ENCODE measurements at places on chromosomes 3 and 15.

DNA sequence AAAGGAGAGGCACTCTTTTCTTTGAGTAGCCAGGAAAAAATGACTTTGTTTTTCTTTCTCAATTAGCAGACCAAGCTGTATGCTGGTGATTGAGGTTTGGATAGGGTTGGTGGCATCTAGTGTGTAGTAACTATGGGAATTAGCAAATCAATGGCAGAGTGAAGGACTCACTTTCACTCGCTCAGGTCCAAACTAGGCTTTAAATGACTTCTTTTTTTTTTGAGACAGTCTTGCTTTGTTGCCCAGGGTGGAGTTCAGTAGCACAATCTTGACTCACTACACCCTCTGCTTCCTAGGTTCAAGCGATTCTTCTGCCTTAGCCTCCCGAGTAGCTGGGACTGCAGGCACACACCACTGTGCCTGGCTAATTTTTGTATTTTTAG lies 35.9 kb downstream of the PRKCI start:
- DNase-seq: no peak

DNA sequence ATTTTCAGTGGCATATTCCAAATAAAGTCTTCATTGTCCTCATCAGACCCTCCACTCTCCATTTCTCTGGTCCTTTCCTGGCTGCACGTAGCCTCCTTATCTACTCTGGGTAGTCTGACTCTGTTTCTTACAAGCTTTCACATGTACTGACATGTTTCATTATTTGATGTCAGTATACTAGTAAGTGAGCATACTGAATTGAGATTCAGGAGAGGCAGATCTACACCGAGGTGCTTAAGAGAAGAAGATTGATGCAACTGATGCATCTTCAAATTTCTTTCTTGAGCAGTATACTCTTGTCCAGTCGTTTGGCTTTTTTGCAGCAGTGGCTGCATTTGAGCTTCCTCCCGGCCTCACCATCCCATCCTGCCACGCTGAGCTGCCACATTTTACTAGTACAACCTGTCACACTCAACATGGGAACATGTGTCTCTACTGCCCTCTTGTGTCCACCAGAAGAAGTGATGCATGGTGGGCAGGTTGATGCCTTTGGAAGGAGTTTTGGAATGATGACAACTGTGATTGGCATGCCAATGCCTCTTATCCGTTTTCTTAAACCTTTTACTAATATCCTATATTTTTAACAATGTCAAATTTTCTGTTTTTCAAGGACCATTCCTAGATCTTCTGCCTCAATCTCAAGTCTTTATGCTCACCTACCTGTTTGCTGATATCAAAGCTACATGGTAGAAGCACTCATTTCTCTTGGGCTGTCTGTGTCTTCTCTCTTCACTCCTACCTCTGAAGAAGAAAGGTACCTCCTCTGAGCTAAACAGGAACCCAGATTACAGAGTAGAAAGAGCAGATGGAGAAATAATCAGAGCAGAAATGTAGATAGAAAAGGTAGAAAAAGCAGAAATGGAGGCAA lies 38.7 kb downstream of the GUCA1C start:
- peak; percentile 69 for DNase-seq

DNA sequence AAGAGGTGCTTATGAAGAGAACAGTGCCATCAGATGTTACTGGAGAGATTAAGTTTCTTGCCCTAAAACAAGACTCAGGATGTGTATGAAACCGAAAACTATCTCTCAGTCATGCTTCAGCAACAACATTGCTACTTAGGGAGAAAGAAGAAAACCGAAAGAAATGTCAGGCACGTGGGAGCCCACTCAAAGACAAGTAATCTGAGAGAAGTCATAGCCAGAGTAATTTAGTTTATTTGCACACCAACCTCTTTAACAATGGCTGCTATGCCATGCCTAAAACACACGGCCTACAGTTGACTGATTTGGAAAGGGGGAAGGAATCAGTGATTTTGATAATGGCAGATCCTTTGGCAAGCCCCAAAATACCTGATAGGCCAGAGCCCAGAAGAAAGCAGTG lies 162.9 kb downstream of the TIGIT start:
- DNase-seq: no peak

- no peak for DNase-seq
Measured at GRCh38 chr3:52872245-52872644, 25.1 kb downstream of the STIMATE start.

GRCh38 chr3:192260116-192261010 lies 467.0 kb downstream of the FGF12 start:
- DNase-seq: no peak

DNA sequence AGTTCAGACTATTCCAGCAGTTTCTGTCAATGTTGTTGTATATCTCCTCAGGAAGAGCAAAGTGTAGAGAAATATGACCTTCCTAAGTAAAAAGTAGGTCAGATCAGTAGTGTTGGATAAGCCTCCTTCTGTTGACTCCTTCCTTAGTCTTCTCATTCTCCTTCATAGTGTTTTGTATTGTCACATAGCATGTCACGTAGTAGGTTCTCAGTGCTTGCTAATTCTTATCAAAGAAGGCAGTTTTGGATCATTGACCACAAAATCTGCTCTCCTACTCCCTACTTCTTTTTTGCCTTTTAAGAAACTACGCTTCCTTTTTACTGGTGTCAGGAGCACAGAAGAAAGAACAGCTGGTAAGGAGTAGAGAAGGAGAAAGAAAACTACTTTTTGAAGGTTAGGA lies 1.0 kb upstream of the MGA start:
- DNase-seq: no peak

DNA sequence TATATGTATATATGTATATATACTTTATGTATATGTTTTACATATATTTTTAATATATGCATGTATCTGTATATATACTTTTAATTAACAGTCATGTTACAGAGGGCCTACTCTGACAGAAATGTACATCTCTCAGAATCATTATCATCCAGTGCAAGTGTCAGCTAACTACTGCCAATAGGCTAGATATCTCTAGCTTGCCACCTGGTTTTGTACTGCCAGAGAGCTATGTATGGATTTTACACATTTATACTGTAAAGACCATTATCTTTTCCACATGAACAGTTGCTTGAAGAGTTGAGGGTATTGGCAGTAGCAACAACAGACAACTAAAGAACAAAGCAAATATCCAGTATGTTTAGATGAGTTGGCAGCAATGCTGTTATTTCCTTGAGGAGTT lies 99.7 kb upstream of the VGLL3 start:
- DNase-seq: no peak

GRCh38 chr3:186212611-186213010 lies 103.7 kb upstream of the ETV5 start:
- no peak for DNase-seq

DNA sequence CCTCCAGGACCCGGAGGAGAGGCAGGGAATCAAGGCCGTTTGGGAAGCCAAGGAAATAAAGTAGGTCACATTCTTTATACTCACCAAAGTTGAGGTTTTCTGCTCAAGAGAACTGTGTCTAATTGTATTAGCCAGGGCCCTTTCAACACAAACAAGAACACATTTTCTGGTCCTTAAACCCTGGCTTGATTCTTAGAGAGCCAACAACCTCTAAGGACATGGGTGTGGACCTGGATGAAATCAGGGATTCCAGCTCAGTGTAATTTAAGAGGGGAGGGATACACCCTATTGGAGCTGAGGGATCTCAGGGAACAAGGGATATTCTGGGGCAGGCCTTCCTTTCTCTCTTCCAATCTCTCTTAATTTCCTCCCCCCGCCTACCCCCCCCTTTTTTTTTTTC lies 104.8 kb downstream of the COL6A6 start:
- no peak for DNase-seq

GRCh38 chr3:133540896-133541674 lies 32.4 kb upstream of the CDV3 start:
- peak; percentile 41 for DNase-seq

DNA sequence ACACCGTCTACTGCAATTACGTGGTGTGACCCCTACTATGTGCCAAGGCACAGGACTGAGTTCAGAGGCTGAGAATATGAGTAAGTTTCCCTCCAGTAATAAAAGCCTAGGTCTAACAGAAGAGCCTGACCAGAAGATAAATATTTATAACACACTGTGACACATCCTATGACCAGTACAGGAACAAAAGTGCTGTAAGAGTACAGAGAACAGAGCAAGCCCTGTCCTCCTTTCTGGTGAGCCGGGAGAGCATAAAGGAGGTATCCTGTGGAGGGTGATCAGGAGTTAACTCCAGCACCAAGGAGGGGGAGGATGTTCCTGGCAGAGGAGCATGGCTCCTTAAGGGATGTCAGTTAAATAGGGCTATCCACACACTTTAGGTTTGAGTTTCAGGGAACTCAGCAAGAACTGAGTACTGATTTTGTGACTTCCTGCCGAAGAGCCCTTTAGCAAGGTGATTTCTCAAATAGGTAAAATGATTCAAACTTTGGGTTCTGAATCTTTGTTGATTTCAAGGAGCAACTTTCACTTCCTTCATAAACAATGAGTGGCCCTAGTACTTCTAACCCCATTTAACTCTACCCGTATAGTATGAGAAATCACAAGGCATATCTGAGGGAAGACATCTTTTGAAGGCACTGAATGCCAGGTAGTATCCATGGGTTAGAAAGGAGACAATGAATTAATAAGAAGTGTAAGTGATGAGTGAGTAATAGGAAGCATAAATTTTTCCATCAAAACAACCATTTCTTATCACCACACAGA lies 198.0 kb downstream of the THRB start:
- DNase-seq: peak; percentile 46

- DNase-seq: no peak
Measured at GRCh38 chr3:123730829-123731228, 146.0 kb upstream of the HACD2 start.

DNA sequence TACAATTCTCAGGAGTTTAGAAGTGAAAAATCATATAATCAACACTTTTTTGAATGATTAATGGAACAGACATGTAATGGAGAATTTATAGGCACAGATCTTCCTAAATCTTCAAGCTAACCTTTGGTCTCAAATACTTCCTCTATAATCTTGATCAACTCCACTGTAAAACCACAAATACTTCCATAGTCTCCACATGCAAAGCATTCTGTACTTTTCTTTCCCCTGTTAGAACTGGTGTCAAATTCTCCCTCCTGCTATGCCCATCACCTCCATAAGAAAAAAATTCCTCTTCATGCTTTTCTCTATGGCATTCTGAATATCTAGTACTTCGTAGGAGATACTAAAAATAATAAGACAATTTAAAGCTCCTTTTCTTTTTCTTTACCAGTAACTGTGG lies 214.3 kb downstream of the ADAMTS9 start:
- no peak for DNase-seq

GRCh38 chr3:57974796-57975388 lies 33.3 kb upstream of the FLNB start:
- DNase-seq: peak; percentile 78

- no peak for DNase-seq
Measured at GRCh38 chr15:57403017-57403416, 26.7 kb downstream of the CGNL1 start.

GRCh38 chr3:14636496-14637087 lies 15.0 kb upstream of the CCDC174 start:
- DNase-seq: no peak

DNA sequence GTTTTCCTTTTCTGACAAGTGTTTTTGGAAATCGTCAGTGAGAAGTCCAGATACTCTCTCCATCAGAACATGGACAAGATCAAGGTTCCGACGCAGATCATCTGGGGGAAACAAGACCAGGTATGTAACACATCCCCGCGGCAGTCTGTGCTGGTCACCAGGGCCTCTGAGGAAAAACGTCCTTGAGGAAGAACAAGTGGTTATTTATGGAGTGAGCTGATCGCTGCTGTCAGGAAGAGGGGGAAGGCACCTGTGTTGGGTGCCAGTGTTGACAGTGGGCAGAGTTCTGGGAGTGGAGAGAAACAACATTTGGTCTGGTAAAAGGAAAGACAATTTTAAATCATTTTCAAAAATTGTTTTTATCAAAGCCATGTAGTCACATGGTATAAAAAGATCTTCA lies 20.7 kb upstream of the RPP14 start:
- DNase-seq: no peak

- DNase-seq: no peak
Measured at GRCh38 chr3:167808910-167809309, 73.4 kb downstream of the SERPINI1 start.

- no peak for DNase-seq
Measured at GRCh38 chr15:43912208-43912607, 85.4 kb downstream of the WDR76 start.

- no peak for DNase-seq
Measured at GRCh38 chr3:168583977-168584376, 488.3 kb upstream of the GOLIM4 start.

GRCh38 chr3:171824824-171825221 lies 14.5 kb upstream of the PLD1 start:
- no peak for DNase-seq

DNA sequence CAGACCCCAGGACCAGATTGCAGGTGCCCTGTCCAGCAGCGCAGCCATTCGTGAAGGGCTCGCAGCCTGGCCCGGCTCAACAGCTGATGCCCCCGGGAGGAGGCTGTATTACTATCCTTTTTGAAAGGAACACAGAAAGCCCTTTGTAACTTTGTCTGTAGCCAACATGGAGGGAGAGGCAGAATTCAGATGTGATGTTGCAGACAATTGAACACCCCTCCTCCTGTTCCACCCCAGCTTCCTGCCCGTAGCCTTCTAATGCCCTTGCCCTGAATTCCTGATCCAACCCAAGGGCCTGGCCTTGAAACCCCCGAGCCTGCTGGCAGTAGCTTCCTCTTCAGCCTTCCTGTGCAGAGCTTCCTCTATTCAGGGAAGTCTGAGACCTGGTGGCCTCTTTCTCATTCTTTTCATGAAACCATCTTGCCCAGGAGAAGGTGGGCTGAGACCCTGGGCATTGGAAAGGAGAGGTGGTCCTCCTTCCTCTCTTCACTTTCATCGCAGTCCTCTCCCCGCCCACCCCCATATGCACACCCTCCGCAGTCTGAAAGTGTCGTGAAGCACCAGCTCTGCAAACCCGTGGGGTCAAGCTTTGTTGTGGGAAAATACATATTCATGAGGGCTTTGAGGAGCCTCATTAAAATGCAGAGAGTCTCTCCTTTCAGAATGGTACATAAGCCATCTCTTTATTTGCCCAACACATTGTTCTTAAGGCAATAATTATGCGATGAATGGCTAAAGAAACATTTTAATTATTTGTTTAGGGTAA lies 109.2 kb downstream of the APBA2 start:
- no peak for DNase-seq

DNA sequence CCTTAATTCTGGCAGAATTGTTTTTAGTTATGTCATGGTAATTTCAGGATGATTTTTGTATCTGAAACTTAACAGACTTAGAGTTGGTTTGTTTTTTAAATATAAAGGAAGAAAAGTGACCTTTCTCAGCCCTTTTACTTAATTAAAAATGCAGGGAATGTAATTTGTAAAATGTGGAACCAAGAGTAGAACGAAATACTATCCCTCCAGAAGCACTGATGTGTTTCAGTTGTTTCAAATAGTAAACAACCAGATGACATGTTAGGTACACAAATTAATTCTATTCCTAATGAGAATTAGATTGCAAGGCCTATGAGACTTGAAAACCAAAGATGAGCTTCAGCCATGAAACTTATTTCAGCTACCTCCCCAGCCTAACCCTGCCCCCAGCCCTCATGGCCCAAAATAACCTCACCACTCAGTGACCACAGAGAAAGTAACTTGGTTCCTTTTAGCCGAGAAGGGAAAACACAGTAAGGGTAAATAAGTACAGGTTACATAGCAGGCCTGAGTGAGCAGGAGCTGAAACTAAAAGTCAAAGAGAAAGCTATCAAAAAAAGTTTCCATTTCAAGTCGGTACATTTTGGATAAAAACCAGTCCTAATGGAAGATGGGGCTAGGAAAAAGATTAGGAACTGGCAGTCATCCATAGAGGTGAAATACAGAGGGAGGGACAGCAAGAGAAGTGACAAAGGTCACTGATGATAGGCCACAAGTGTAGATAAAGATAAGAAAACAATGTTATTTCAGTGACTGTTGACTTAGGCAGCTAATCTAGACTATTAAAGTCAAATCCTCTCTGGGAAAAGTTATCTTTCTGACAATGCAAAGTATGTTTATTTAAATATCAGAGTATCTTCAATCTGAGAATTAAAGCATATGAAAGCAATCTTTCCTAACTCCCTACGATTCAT lies 23.2 kb downstream of the SENP8 start:
- no peak for DNase-seq
